Activated naive CD4-positive, alpha-beta T cell treated with anti-CD3 and anti-CD28 coated beads, Interleukin-2, amount 50 U/mL, for 72 hours (primary cell): ENCODE measurements at places on chromosomes 7 and 10. TPM values are rescaled to one million over a fixed set of nuclear protein-coding genes. Genes with fewer than 3 reads are reported as not detected.

The SPDYE2B gene
- not detected for total RNA-seq

GRCh38 chr10:42519079-42519478 is 119.3 kb downstream of the ZNF33B start:
- no peak for DNase-seq

DNA sequence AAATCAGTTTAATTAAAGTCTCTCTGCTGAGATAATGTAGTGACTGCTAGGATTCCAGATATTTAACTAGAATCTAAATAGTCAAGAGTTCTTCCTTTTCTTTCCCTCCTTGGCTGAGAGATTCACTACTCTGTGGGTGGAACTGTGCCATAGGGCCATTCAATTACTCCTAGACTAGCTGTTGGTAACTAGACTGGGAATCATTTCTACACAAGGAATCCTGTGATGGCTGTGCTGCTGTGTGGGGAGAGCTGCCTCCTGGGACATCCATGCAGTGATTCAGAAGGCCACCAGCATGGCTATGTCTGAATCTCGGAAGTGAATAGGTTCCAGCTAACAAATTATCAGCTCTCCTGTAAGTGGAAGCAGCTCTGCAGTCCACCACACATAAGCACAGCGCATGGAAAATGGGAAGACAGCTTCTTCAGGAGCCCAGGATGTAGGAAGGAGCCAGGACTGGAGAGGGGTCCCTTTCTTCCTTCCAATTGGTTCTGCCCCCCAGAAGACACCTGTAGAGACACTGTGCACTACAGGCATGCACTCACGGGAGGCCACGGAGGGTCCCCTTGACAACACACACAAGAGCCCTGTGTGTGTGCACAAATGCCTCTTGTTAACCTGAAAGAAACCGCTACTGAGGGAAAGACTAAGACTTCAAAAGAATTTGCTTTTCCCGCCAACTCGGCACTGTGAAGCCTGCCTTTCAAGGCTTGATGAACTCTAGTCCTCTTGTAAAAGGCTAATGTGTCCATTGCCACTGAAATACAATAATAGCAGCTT is 66.5 kb downstream of the SCRN1 start:
- no peak for DNase-seq

DNA sequence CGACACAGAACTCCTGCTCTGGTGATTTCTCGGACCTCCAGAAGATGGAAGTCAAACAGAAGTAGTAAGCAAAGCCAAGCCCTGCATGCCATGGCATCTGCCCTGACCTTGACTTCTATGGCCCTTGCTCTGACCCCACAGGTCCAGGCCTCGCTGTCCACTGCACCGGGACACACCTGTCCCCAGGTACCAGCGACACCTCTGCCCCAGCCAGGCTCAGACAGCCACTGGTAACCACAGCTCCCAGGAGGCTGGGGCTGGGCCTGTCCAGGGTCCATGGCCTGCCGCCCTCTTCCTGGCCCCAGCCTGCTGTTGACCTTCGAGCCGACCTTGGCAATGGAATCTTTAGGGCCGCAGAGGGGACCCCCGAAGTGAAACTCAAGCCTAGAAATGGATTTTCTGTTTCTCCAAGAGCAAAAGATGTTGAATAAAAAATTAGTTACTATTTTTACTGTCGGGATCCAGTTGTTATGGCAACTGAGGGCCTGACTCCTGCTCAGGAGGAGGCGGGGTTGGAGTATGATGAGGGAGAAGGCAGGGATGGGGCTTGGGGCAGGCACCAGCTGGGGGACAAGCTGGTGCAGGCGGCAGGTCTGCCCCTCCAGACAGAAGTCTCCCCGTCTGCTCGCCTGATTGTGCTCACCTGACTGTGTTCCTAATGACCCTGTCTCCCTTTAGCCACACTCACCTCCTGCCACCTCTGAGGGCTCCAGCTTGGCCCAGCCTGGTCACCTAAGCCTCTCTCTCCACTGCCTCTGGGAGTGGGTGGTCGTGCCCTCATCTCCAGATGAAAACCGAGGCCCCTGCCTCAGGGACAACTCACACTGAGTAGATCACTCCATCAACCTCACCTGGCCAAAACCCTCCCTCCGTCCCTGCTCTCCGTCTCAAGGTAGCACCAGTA is 4.1 kb upstream of the MMD2 start:
- no peak for DNase-seq

DNA sequence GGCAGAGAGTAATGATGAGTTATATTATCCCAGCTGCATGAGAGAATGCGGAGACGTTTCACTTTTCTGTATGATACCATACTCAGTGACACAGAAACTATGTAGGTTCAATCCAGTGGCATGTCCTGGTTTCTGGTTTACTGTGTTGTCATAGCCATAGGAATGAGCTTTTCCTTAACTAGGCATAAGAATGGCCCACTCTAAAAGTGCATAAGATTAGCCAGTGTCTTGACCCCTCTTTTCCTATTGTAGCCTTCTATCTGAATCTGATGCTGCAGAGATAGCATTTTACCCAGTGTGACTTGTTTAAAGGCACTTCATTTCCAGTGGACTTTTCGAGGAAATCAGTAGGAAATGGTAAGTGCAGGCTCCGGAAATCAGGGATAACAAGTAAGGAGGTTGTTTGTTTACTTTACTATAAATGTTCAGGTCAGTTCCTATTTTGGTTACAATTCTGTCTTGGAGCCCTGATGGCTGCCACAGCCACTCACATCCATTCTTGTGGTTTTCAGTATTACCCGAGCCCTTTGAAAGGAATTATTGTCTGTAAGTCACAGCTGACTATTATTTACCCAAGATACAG is 70.5 kb downstream of the SEMA3A start:
- DNase-seq: no peak

DNA sequence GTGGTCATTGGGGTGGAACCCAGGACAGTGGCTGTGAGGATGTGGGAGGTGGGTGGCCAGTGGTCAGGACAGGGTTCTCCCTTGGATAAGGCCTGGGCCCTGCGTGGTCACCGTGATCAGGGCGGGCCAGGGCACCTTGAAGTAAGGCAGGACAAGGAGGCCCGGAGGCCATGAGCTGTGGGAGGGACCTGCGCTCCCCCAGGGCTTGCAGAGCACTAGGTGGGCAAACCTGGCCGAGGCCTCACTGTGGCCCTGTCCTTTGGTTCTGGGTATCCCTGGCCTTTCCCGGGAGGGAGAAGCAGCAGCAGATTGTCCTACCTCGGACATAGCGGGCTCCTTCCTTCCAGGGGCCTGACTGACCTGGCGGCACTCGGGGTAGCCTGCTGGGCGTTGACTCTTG is 144.8 kb upstream of the RET start:
- DNase-seq: no peak

The COL1A2 gene
- total RNA-seq: not detected

The CALML3 gene
- total RNA-seq: not detected

DNA sequence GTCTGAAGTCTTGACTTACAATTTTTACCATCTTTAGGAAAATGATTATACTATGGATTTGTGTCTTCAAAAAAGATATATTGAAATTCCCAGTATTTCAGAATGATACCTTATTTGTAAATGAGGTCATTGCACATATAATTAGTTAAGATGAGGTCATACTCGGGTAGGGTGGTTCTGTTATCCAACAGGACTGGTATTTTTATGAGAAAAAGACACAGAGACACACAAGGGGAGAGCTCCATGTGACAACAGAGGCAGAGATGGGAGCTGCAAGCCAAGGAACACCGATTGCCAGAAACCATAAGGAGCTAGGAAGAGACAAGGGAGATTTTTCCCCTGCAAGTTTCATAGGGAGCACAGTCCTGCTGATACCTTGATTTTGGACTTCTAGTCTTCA is 356.9 kb downstream of the ARL4A start:
- DNase-seq: no peak

The OR2A5 gene
- total RNA-seq: not detected
